ENCODE measurements at places on chromosomes 12 and 14.

GRCh38 chr14:26454105-26454504, 143.7 kb downstream of the NOVA1 start:
- no peak for DNase-seq

DNA sequence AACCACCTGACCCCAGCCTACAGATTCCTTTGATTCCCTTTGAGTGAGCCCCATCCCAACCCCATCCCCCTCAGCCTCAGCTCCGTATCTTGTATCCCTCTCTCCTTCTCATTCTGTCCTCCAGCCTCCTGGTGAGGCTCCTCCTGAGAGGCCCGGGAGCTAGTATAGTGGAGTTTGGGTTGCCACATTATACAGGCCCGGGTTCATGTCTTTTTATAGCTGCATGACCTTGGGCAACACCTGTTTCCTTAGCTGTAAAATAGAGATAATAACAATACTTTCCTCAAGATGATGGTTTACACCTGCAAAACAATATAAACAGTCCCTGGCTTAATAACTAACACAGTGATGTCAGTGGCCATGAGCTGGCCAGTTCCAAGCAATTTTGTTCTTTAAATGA, 89.8 kb downstream of the STAB2 start:
- no peak for DNase-seq

GRCh38 chr12:75135026-75135425, 74.6 kb downstream of the KCNC2 start:
- no peak for DNase-seq

GRCh38 chr14:71339650-71340415, 432.6 kb downstream of the PCNX1 start:
- DNase-seq, result no peak

DNA sequence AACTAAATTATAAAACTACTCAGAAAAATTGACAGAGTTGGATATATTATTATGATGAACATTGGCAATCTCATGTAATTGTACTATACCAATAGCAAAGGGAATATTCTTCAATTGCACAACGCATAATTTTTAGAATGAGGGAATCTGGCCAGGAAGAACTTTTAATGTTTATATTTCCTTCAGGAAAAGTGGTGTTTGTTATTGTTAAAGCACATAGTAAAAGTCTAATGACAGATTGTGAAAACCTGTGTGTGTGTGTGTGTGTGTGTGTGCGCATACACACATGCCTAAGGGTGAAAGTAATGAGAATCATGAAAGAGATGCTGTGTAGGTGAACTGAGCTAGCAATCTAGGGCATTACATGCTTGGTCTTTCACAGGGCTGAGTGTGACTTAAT, 877.7 kb downstream of the SLC6A15 start:
- DNase-seq, result no peak

- DNase-seq, result no peak
These were observed 50.2 kb downstream of the SETD3 start for GRCh38 chr14:99430491-99430890.

All from CD4-positive, alpha-beta memory T cell (primary cell).